ENCODE measurements at places on chromosomes 2 and 18.

DNA sequence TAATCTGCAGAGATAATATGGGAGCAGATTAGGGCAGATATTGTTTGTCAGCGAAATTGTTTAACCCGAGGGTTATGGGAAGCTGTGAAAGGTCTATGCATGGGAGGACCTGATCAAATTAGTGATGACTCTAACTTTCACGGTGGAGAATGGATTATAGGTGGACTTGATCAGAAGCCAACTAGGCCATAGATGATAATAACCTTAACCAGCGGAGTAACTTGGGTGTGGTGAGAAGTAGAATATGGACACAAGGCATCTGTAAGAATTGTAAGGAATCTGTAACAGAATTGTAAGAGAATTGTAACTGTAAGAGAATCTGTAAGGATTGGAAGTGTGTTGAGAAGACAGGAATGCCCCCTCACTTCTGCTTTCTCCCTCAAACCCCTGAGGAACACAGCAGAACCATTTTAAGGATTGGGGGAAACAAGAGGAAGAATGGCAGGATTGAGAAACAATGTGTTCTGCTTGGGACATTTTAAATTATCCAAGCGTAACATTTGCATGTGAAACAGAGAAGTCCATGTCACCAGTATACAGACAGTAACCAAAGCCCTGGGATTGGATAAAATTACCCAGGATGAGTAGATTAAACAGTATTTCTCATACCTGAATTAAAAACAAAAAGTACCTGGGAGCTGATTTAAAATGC lies 14.9 kb upstream of the SLC39A10 start:
- no peak for DNase-seq

DNA sequence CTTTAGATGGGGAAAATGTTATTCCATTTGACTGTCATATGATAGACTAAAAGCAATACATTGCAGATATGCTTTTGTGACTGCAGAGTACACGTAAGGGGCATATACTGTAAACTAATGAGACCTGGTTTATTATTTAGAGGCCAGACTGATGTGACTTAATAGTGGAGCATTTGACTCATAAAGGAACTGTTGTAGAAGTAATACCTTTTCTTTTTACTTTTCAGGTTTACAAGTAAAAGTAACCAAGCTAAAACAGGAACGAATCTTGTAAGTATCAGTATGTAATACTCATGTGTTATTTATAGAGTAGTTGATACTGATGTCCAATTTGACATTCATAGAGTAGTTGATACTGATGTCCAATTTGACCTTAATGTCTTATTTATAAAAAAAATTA lies 13.1 kb downstream of the RBBP8 start:
- DNase-seq, result no peak

GRCh38 chr2:11495844-11496681 lies 30.1 kb upstream of the E2F6 start:
- DNase-seq, result no peak

DNA sequence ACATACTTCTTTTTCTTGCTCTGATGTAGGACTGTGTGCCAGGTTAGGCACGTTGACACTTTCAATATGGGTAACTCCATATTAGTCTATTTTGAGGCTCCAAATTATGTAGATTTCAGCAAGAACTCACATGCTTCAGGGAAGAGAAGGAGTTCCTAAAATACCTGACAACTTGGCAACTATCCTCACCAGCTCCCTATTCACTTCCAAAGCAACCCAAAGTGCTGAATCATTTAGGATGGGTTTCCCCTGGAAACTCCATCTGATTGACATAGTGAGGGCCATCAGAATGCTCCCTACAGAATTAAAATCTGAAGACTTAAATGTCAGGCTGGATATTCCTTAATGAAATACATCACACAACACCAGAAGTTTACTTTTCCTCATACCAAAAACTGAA lies 32.5 kb upstream of the NFU1 start:
- no peak for DNase-seq

- DNase-seq, result no peak
Observed at GRCh38 chr2:50975546-50975945, 56.4 kb downstream of the NRXN1 start.

GRCh38 chr2:12099374-12099773 lies 352.9 kb downstream of the LPIN1 start:
- DNase-seq, result no peak

GRCh38 chr18:25229081-25229480 lies 122.9 kb downstream of the ZNF521 start:
- DNase-seq, result peak; percentile 85

- DNase-seq, result peak; percentile 71
Observed at GRCh38 chr2:172113617-172114016, 10.9 kb upstream of the DLX2 start.

DNA sequence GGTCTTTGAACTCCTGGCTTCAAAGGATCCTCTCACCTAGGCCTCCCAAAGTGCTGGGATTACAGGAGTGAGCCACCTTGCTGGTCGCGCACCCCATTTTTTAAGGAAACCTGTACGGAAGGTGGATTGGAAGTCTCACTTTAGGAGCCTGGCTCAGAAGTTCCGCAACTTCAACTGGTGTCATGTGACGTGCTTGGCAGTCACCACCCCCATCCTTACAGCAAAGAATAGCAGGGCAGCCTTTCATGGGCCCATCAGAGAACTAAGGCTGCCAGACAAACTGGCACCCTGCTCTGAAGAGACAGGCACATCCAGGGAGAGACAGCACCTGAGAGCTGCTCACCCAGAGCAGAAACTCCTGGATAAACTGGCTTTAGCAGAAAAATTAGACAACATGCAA lies 3.3 kb upstream of the SLC66A2 start:
- no peak for DNase-seq

DNA sequence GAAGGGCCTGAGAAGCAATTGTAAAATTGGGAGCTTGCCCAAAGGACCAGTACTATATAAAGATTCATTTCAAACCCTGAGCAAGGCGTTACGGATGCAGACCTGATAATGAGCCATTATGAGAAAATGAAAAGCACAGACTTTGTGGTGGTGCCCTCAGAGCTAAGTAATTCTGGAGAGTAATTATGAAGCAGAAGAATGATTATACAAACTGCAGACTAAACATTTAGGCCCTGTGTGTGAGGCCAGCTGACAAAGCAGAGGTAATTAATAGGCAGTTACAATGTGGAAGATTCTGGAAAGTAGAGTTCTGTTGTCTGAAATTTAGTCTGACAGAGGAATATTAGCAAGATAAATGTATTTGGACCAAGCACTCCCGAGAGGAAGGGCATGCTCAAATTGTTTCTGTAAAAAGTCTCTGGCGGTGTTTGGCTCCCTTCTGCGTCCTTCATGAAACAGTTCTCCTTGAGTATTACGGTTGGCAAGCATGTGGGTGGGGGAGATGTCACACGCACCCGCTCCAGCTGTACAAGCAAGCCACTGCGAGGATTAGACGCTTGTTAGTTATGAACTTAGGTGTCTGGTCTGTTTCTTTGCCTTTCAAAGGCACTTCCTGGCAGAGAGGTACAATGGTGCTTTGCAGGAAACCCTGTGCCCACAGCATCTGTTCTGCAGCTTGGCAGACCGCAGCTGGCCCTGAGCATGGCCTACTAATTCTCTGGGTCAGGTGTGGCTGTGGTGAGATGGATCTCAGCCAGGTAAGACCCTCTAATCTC lies 45.5 kb downstream of the CDC42EP3 start:
- DNase-seq, result peak; percentile 79

DNA sequence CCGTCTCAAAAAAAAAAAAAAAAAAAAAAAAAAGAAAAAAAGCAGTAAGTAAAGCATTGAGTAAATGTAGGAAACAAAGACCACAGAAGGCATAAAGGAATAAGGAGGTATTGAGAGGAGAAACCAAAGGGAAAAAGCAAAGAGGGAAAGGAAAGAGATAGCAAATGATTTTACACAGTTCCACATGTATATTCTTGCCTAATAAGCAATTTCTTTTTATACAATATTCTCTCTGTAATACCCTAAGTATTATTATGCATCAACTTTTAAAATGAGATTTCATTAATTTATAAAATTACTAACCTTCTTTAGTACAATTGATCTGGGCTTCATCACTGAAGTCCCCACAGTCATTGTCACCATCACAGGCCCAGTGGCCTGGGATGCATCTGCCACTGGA lies 1180.9 kb downstream of the LRP1B start:
- no peak for DNase-seq

DNA sequence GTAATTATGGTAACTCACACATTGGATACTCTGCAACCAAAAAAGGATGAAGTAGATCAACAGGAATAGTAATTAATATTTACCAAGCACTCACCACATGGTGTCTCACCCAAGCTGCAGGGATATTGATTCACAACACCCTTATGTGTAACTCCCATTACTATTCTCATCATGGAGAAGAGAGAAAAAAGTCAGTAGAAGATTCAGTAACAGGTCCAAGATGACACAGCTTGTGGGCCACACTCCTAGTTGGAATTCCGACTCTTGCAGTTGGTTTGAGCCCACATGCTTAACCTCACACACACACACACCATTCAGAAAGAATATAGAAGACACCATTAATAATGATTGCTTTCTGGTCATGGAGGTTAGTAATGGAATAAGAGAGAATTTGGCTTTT lies 1.7 kb upstream of the MLPH start:
- DNase-seq, result no peak

GRCh38 chr2:134287323-134287722 lies 33.5 kb downstream of the MGAT5 start:
- DNase-seq, result no peak

GRCh38 chr2:232418056-232418455 lies 11.4 kb downstream of the ALPG start:
- no peak for DNase-seq

GRCh38 chr2:238120463-238121298 lies 17.8 kb upstream of the KLHL30 start:
- no peak for DNase-seq

GRCh38 chr2:112597537-112598322 lies 13.3 kb downstream of the CHCHD5 start:
- no peak for DNase-seq

DNA sequence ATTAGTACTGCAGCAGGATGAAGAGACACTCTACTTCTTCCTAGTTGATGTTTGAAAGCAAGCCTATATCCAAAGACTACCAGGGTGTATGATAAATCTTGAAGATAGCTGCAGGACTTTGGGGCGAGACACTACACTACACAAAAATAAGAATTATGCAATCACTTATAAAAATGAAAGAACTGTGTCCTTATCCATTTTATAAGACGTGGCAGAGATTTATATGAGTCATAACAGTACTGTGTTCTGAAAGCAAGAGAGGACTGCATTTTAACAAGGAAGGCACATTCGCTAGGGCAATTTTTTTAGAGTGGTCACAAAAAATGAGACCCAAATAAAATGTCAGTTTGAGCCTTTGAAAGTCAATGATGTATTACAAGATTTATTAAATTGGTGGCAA lies 617.0 kb upstream of the LINC00305 start:
- DNase-seq, result no peak

DNA sequence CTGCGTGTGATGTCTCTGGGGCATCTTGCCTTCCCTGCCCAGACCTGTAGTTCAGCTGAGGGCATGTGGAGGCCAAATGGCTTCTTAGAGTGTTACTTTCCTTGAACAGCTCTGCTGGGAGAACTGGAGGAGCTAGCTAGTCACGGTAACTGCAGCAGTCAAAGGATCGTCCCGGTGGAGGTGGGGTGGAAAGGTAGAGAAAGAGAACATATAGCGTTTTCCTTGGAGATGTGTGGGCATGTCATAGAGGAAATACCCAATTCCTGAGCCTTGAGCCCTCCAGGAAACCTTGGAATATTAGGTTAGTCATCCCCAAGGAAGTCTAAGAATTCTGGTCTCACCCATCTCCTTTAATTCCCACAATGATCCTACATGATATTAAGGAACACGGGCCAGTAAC lies 33.5 kb upstream of the IL37 start:
- DNase-seq, result peak; percentile 51

DNA sequence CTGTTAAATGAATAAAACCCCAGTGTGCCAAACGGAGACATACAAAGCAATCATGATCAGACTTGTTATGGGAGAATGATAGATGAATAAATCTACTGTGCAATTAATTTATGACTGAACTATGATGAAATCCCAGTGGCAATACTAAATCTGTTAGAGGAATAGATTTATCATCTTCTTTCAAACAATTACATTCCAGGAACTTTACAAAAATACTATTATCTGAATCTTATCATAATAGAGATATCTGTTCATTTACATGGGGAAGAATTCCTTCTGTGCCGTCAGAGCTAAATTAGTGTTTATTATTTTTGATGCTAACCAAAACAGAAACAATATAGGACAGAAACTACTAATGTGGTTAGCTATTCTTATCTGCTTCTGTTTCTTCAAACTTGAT lies 208.5 kb downstream of the CAMKMT start:
- no peak for DNase-seq

DNA sequence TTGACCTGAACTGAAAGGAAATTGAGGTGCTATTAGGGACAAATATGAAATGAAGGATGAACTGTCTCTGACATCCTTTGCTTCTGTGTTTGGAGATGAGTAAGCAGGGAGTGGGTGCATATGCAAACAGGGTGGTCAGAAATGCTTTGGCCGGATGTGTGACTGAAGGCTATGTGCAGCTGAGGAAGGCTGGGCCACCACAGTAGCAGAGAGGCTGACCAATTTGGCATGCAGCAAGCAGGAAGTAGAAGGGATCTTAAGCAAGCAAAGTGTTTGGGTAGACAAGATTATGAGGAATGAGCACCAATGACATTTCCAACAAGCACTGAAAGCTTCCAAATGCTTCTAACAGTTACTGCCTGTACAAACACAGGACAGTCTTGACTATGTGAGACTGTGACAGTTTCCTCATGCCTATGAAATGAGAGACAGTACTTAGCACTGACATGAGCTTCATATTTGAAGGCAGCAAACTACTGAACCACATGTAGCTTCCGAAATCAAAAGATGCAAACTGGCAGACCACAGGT lies 3.3 kb upstream of the ACTR3 start:
- DNase-seq, result peak; percentile 92

GRCh38 chr2:201383136-201383535 lies 26.0 kb upstream of the FLACC1 start:
- no peak for DNase-seq

GRCh38 chr2:201174687-201175086 lies 8.3 kb upstream of the CASP10 start:
- no peak for DNase-seq

- DNase-seq, result no peak
Observed at GRCh38 chr2:170365686-170366085, 187.7 kb downstream of the MYO3B start.

DNA sequence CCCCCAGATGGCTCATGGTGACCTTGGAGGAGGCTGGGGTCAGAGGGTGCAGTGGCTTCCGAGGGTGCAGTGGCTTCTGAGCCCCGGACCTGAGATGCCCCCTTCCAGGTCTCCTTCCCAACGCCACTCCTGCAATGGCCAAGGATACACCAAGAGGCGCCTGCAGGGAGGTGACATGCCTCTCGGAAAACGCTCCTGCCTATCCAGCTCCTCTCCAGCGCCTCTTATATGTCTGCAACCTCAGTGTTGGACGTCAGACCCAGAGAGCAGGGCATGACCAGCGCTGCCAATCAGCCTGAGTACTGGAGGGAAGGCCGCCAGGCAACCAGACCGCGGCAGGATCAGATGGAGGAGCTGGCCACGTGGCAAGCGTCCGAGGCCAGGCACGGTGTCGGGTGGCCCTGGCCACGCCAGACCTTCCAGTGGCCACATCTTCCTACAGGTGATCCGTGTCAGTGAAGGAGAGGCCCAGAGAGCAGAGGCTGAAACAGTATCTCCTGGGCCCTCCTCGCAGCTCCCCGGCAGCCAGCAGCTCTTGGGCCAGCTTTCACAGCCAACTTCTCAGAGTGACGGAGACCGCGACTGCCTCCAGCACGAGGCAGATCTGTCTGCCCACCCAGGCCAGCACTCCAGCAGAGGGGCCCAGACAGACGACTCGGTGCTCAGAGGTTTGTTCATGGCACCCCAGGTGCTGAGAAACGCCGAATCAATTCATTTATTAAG lies 199.5 kb upstream of the SALL3 start:
- no peak for DNase-seq

GRCh38 chr2:26721115-26722032 lies 28.9 kb downstream of the KCNK3 start:
- DNase-seq, result no peak

All from AG10803 (cell line).